ENCODE measurements at places on chromosomes 1 and 21. TPM values are rescaled to one million over a fixed set of nuclear protein-coding genes. Genes with fewer than 3 reads are reported as not detected.

FCRL6 gene
- 1.7 TPM for total RNA-seq

CHI3L2 gene
- total RNA-seq = 12.5 TPM

SASS6 gene
- total RNA-seq = 2.5 TPM

GLIS1 gene
- total RNA-seq = 0.81 TPM

CTSK gene
- total RNA-seq = 107 TPM

PADI3 gene
- not detected for total RNA-seq

LRRN2 gene
- 1.3 TPM for total RNA-seq

LDLRAD1 gene
- not detected for total RNA-seq

SPATA46 gene
- not detected for total RNA-seq

Measured in aorta (tissue), 5 donors.